WERI-Rb-1 (cell line): ENCODE measurements at places on chromosomes 4 and X.

- DNase-seq = no peak
Measured at GRCh38 chr4:120443116-120443515, 376.5 kb upstream of the MAD2L1 start.

DNA sequence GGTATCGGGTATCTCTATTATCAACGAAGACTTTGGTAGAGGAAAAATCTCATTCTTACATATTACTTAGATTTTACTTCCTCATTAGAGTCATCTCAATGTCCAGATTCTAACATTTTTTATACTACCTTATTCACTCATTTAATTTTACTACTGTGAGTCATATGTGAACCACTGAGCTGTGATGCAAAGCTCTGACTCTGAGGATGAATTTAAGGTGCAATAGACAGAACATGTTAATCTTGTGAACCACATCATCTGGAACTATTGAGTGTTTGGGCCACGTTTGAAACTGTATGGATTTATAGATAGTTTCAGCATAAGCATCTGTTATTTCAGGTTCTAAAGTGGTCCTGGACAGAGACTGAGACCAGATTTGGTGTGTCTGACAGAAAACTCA lies 78.4 kb downstream of the PWWP3B start:
- no peak for DNase-seq

DNA sequence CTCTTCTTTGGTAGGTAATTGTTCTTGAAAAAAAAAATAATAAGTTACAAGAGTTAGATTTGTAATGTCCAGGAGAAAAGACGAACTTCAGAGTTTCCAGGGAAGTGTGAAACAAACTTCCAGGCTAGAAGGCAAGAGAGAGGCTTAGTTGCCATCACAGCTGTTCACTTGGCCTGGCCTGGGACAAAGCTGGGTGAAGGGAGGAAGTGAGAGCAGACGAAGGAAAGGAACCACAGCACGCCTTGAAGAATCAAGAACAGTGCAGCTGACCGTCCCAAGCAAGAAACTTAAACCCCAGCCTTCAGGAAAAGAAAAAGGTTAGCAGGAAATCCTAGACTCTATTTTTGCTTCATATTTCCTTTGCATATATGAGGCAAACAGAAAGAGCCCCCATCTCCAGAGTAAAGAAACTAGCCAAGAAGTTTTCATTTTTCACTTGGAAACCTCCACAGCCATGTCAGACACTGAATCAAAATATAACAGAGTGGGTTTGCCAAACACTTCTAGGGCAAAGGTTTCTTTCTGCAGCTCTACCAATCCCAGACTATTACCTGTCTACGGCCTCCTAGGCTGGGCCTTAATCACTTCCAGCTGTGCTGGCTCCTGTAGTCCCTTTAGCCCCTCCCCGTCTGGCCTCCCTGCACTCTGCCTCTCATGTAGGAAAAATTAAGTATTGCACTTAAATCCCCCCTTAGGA lies 209.6 kb downstream of the SPATA18 start:
- DNase-seq = no peak

DNA sequence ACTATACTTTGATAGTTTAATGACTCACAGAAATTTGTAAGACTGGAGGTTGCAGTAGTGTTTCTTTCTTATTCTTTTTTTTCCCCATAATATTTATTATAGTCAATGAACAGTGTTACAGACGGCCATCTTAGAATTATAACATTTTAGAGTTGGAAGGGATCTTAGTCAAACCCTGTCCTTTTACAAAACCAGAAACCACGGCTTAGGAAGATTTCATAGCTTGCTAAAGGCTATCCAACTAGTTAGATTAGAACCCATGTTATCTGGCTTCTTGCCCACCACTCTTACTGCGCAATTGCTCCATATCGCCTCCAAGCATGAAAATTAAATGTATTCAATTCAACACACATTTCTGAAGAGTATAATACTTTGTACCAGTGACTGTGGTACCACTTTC lies 1.1 kb downstream of the XIAP start:
- DNase-seq = no peak

- no peak for DNase-seq
Measured at GRCh38 chr4:28709891-28710290, 1849.2 kb downstream of the STIM2 start.

GRCh38 chr4:1361431-1361830 lies 14.4 kb downstream of the UVSSA start:
- DNase-seq = no peak

DNA sequence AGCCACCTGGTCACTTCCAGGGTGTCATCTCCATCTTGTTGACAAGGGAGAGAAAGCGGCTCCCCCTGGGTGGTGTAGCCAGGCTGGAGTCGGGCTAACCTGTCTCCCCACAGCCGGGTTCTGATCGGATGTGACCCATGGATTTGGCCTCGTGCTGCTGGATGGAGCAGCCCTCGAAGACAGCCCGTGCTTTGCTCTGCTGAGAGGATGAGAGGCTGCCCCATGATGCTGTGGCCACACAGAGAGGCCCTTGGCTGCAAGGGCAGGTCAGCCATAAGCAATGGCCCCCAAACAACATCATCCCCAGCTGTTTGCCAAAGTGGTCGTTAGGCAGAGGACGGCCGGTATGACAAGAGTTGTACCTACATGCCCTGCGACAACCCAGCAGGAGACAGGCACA lies 106.6 kb downstream of the HMX1 start:
- no peak for DNase-seq
